Stimulated activated CD4-positive, alpha-beta T cell treated with anti-CD3 and anti-CD28 coated beads, TNF-alpha, amount 100 ng/mL, for 24 hours (primary cell): ENCODE measurements at places on chromosomes 2 and 18.
A peak's percentile ranks its signal among the peaks of the same experiment; 100 is the strongest.

DNA sequence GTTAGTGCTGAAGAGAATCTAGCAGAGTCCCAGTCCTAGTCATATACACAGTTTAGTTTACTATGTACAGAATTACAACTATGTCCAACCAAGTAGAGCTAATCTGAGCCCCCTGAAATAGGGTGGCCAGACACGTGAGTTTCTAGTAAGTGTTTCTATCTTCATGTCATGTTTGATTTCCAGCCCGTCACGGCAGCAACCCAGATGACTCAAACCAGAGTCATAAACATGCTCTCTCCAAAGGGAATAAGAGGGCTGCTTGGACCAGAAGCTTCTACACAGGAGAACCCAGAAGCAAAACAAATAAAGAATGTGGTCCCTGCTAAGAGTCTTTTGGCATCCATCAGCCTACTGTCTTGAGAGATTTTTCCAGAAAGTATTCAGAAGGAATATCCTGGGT is 64.9 kb upstream of the WIPF1 start:
- DNase-seq: no peak

- no peak for DNase-seq
Measured at GRCh38 chr2:127674241-127675209, 805 bp downstream of the LIMS2 start.

DNA sequence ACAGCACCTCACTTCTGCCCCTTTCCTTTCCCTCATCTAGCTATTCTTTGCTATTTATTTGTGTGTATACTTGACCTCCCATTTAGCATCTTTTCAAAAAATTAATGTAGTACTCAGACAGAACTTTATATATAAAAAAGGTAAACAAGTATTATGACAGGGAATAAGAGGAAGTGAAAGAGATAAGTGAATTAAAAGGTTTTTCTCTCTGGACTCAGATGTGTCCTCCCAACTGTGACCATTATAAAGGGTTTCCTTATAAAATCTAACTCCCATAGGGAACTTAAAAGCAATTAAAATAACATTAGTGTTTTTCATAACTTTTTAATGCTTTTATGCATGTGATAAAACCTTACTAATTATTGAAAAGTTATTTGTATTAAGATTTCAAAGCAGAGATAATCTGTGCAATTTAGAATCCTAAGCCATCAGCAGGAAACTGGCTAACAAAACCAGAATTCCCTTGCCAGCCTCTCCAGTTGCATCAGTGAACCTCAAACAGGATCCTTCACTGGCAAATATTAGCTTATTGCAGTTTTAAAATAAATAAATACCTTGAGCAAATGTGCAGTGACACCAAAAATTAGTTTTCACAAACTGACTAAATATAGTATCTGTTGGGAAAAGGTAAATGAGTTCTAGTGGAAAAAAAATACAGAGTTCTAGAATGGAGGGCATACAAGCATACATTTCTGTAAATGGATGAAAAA is 930.7 kb downstream of the BCL11A start:
- no peak for DNase-seq

DNA sequence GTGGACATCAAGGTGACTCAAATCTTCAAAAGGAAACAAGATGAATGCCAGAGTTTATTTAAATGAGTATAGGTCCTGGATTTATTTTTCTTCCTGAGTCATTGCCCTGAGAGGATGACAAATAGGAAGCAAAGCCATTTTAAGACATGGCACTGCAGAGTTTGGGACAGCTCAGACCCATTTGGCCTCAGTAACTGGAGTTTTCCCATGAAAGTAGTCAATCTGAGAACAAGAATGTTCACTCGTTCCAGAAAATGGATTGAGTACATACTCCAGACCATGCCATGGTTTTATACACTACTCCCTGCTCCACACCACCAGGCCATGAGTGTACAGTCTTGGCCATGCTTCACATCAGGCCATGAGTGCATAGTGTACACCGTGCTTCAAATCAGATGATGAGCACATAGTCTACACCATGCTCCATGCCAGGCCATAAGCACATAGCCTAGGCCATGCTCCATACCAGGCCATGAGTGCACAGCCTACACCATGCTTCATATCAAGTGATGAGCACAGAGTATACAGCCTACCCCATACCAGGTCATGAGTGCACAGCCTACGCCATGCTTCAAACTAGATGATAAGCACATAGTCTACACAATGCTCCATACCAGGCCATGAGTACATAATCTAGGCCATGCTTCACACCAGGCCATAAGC is 202.4 kb downstream of the FBXO15 start:
- no peak for DNase-seq

DNA sequence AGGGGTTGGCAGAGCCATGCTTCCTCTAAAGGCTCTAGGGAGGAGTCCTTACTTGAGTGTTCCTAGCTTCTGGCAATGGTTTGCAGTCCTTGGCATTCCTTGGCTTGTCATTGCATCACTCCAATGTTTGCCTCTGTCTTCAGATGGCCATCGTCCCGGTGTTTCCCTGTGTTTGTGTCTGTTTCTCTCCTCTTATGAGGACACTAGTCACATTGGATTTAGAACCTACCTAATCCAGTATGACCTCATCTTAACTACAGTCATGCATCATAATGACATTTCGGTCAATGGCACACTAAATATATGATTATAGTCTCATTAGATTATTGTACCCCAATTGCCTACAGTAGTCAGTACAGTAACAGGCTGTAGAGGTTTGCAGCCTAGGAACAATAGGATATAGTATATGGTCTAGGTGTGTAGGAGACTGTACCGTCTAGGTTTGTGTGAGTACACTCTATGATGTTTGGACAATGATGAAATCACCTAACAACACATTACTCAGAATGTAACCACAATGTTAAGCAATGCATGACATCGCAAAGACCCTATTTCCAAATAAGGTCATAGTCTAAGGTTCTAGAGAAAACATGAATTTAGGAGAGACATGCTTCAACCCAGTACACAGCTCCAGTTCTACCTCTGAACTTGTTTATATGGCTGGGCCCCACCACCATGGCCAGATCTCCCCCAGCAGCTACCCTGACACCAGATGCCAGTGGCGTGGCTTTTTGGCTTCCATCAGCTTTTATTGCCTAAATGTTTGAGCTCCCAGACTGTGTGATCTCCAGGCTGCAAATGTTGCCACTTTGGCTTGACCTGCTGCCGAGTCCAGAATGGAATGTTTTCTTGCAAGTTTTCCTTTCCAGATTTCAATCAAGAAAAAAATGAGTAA is 22.1 kb downstream of the SRD5A2 start:
- no peak for DNase-seq

DNA sequence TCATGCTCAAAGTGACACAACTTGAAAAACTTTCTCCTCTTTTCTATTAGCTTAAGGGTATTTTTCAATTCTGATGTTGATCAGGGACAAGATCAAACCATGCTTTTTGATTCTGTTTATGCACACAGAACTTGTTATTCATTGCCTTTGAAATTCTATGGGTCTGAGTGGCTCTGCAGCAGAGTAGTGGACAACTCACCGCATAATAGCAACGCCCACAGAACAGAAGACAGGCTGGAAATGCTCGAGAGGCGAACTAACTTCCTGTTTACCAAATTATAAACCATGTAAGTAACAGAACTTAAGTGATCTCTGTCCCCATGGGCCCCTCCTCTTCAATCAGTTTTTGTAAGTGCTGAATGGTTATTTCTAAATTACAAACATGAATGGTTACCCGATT is 131.2 kb downstream of the CBLN2 start:
- DNase-seq: no peak

- no peak for DNase-seq
Measured at GRCh38 chr2:186972281-186972970, 123.5 kb upstream of the ZSWIM2 start.

GRCh38 chr18:62324181-62324828 is 805 bp upstream of the TNFRSF11A start:
- no peak for DNase-seq

DNA sequence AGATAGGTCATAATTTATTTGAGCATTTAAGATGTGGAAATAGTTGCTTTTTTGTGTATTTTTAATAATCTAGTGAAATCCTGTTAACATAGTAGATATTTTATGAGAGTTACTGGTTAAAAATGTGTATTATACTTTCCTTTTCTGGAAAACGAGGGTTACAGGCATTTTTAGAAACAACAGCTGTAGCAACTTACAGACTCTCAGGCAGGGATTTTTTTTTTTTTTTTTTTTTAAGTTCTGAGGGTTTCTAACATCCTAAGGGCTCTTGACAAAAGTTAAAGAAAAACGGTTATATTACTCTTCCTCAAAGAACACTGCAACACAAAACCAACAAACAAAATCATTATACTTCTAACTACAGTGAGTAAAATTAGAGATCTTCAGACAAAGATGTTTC is 205.9 kb downstream of the ACKR3 start:
- DNase-seq: no peak

DNA sequence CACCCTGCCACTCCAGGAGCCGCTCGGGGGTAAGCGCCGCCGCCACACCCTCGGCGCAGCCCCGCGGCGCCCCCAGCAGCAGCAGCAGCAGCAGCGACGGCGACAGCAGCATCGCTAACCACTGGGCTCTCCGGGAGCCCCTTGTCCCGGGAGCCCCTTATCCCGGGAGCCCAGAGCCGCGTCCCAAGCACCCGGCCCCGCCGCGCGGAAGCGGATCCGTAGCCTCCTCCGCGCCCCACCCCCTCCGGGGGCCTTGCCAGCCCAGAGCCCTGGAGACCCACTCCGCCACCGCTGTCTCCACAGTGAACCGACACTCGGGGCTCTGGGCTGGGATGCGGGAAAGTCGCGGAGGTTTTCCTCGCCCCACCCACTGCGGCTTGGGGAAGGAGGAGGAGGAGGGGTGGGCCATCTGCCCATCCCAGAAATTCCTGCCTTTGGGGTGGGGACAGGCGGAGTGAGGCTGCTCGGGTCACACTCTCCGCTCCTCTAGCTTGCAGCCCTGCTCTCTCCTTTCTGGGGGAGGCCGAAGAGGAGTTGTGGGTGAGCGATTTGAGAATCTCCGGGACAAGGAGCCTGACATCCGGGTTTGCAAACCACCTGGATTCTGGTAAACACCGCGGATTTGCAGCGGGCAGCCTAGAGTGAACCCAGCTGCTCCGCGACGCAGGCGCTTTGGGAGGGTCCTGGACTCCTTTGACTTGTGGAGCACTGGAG is at the start of gene PLA2R1:
PLA2R1 (minus strand) TSS at position 324 of the 714 bp plus-strand sequence; CDS start at position 112, 212 bp downstream.
- DNase-seq: peak; percentile 3

DNA sequence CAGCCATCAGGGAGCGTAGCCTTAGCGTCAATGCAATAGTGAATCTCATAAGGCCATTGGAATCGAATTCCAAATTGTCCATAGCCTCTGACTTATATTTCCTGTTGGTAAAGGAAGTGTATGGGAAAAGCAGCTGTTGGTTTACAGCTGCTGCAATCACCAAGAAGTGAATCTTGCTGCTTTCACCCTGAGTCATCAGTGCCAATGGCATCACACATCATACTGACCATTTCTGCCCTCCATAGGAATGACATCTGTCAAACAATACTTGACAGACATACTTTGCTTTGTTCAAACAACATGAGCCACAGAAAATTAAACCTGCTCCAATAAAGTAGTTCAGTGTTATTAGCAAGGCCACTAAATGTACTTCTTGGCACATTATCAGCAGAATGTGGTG is 111.2 kb upstream of the KLHL29 start:
- DNase-seq: no peak

DNA sequence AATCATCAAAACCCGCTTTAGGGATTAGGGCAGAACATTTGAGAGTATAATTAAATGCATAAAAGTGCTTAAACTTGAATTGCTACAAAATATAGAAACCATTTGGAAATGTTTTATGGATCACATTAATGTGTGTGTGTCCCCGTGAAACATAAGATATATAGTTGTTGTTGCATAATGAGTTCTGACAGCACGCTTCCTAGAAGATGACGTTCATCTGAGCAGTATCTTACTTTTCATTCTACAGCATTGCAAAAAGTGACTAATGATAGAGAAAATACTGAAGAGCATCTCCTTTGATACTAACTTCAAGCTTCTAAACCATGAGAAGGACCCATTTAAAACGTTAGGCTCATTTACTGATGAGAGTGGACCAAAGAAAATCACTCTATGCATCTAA is 63.7 kb downstream of the SLC8A1 start:
- no peak for DNase-seq

DNA sequence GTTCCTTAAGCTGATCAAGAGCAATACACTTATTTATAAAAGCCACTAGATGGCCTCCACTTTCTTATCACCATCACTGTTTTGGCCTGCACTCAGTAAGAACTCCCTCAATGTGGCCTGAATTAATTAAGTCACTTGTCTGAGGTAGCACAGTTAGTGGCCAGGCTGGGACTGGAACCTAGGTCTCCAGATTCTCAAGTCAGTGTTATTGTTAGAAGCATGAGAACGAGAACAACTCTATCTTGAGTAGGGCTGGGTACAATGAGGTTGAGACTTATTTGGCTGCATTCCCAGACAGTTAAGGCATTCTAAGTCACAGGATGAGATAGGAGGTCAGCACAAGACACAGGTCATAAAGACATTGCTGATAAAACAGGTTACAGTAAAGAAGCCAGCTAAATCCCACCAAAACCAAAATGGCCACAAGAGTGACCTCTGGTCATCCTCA is 115.8 kb downstream of the SS18 start:
- DNase-seq: no peak

DNA sequence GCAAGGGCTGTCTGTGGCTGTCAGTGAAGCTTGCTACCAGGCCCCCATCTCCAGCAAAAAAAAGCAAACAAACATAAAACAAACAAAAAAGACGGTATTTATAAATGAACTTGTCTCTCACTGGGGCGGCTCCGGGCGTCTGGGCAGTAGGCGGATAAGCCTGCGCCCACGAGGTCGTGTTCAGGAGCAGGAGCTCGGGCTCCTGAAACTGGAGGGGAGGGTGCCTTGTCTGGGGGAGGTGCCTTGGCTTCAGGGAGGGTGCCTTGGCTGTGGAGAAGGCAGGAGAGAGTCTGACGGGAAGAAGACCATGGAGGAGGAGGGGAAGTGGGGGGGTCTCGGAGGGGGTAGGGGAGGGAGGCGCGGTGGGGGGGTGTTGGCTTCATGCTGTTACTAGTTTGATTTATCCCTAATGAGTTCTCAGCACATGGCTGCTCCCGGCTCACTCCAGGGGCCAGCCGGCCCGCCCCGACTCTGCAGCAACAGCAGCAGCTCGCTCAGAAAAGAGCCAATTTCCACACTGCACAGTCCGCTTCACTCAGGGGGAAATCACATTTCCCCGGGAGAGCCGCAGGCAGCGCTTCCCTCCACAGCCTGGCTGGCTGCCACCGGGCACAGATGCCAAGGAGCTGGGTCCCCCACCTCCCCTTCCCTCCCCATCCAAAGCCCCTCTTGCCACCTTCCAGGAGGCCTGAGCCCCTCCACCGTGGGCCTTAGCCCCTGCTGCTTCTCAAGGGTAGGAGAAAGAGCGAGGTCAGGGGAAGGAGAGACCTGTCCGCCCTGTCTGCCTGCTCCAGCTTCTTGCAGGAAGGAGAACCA is 38.7 kb downstream of the PSD4 start:
- no peak for DNase-seq

GRCh38 chr18:13376841-13377351 is 158.3 kb downstream of the LDLRAD4 start:
- DNase-seq: peak; percentile 70
